ENCODE measurements at places on chromosomes 1 and 21. TPM values are rescaled to one million over a fixed set of nuclear protein-coding genes. Genes with fewer than 3 reads are reported as not detected.

Gene PIGK
- total RNA-seq, result 20.0 TPM

Gene LCE1E
- not detected for total RNA-seq

Gene MAP3K6
- total RNA-seq, result 18.2 TPM

Gene CLCNKB
- not detected for total RNA-seq

Gene TCHHL1
- total RNA-seq, result not detected

Gene C1QB
- total RNA-seq, result not detected

Gene VWA1
- total RNA-seq, result 2.9 TPM

Gene LHX8
- total RNA-seq, result not detected

Gene S100A16
- total RNA-seq, result 406 TPM

Gene PSEN2
- total RNA-seq, result 13.1 TPM

Gene TRIM67
- not detected for total RNA-seq

Gene AADACL4
- not detected for total RNA-seq

Gene RNF115
- total RNA-seq, result 33.5 TPM

Gene WDR64
- total RNA-seq, result not detected

Gene UBE2U
- not detected for total RNA-seq

Gene THBS3
- 41.1 TPM for total RNA-seq

Gene UBASH3A
- not detected for total RNA-seq

Gene CHAF1B
- 0.49 TPM for total RNA-seq

Gene CHIT1
- total RNA-seq, result not detected

Gene C1QTNF12
- 0.65 TPM for total RNA-seq

Gene SCAF4
- 4.5 TPM for total RNA-seq

Gene DPT
- total RNA-seq, result 8.8 TPM

Gene KCNA2
- not detected for total RNA-seq

Gene DNAJC6
- 0.72 TPM for total RNA-seq

Gene UBL4B
- not detected for total RNA-seq

Gene CFAP45
- 0.27 TPM for total RNA-seq

Gene LRRC53
- not detected for total RNA-seq

Gene PGLYRP4
- total RNA-seq, result not detected

Gene ARHGAP30
- total RNA-seq, result not detected

Gene IL19
- not detected for total RNA-seq

Gene OR6K3
- not detected for total RNA-seq

Gene KCNN3
- total RNA-seq, result 0.09 TPM

Gene VTCN1
- total RNA-seq, result not detected

Gene PLXNA2
- 8.0 TPM for total RNA-seq

Gene SYTL1
- 0.09 TPM for total RNA-seq

Gene SOX13
- total RNA-seq, result 3.3 TPM

Gene C1orf116
- not detected for total RNA-seq

Gene RUNX3
- not detected for total RNA-seq

Gene ASTN1
- 0.16 TPM for total RNA-seq

Gene IL20
- total RNA-seq, result not detected

Gene PRDM16
- total RNA-seq, result 11.3 TPM

Gene NCAM2
- 5.9 TPM for total RNA-seq

Gene TMPRSS3
- not detected for total RNA-seq

Gene STYXL2
- total RNA-seq, result not detected

Gene LCE6A
- total RNA-seq, result not detected

Gene IQGAP3
- 28.7 TPM for total RNA-seq

Gene RASAL2
- total RNA-seq, result 30.5 TPM

Gene TFF3
- not detected for total RNA-seq

All from fibroblast of the aortic adventitia (primary cell).